ENCODE measurements at places on chromosomes 2 and 18. TPM values are rescaled to one million over a fixed set of nuclear protein-coding genes. Genes with fewer than 3 reads are reported as not detected.

The BIRC6 gene
- 64.9 TPM for polyA plus RNA-seq

The PLCD4 gene
- 7.4 TPM for polyA plus RNA-seq

The HOXD13 gene
- 0.10 TPM for polyA plus RNA-seq

The PARD6G gene
- 31.9 TPM for polyA plus RNA-seq

The DCAF17 gene
- 30.4 TPM for polyA plus RNA-seq

The CLIP4 gene
- 18.0 TPM for polyA plus RNA-seq

The SP5 gene
- 0.75 TPM for polyA plus RNA-seq

DNA sequence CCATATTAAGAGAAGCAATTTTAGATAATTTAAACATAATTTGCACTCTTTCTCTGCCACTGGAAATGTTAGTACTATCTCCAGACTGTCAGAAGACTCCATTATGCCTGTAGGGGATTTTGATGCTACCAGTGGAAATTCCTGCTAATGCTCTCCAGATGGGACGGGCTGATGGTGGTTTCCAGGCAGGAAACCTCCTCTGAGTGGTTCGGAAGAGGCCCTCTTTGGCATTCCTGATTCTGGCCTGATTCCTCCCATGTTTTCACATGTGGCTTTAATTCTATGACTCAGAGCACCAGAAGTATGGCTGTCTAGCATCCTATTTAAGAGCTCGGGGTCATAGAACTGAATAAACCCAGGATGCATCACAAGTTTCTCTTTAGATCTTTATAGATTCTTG, 70.9 kb upstream of the ST6GAL2 start:
- no peak for DNase-seq

- DNase-seq: no peak
Measured at GRCh38 chr2:100380681-100381080, 36.8 kb downstream of the CHST10 start.

DNA sequence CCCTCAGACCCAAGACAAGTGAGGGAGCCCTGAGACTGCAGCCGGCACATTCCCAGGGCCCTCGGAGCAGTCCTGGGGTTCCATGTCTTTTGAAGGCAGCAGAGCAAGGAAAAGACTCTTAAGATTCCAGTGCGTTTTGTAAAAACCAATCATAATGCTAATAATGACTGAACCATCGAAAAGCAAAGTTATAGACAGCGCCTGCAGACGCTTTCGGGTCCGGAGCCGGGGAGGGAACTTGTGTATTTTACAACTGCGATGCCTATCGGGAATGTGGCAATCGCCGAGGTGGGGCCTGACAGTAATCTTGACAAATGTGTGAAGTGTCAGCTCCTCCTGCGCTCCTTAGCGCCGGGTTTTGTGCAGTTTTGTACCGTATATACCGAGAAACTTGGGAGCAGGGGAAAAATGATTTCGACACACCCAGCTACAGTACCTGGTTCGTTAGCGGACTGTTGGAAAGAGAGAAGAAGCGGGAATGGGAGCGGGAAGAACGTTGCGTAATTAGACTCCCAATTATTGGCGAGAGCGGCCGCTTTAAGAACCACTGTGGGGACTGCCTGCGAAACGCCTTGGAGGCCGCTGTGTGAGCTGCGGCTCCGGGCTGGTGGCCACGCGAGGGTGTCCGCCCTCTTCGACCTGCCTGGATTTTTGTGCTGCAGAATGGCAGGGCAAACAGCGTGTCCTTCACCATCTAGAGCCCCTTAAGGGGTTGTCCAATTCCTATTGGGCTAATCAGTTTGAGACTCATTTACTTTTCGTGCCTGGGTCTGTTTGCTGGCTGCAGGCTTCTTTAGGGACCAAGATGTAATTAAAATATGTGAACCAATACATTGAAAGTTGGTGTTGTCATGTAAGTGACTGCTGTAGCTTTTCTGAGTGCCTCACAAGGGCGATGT, 2.4 kb downstream of the EPAS1 start:
- DNase-seq: peak; percentile 38

DNA sequence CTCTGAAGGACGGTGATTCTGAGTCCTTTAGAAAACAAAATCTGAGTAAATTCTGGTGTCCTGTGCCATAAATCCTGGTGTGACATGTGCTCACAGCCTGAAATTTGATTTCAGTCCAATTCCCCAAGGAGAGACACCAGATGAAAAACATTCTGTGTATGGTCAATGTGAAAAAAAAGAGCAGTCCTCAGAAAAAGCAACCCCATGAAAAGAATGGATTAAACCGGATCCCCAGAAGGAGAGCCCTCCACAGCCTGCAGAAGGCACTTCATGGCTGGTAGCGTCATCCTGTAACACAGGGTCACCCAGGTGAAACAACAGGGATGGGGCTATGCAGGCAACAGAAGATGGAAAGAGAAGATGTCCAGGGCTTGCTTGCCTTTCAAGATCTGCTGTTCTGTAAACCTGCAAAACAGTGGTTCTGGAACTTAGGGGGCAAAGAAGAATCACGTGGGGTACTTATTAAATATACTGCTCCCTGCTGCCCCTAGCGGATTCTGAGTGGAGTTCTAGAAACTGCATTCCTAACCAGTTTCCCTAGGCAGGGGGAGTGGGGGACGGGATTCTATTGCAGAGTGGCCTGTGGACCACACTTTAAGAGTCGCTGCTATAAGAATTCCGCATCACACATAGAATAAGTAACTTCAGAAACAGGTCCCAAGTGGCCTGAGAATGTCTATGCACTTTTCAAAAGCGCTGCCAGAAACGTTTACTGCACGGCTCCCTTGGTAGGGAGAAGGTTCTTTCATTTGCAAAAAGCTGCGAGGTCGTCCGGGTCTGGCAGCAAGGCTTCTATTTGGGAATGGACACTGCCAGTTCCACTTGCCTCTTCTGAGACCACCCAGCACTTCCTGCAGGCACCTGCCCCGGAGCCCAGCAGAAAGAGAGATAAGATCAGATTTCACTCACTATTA, 118.9 kb upstream of the ARL5A start:
- DNase-seq: peak; percentile 48

DNA sequence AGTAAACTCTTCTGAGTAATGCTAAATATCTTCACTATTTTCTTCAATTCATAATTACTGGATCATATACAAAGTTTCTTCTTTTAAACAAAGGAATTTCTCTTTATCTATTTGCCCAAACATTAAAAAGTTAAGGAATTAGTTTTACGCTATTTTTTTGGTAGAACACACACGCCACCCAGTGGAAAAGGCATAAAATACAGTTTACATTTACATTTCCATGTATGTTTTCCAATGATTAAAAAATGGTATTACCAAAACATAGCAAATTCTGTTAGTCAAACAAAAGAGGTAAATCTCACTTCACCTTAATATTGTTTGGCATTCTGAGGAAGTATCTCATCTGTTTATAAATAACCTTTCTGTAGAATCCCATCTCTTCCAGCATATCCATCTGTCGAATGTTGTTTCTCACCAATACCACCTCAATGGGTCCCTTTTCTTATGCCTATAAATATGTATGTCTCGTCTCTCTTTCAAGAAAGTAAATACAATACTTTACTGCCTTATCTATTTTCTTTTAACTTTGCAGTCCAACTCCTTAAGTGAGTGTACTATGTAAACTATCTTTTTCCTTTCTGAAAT, 7.2 kb downstream of the BOLL start:
- no peak for DNase-seq

GRCh38 chr2:65198737-65199136, 28.9 kb upstream of the ACTR2 start:
- DNase-seq: no peak

- no peak for DNase-seq
Measured at GRCh38 chr2:31957354-31958139, 53.3 kb downstream of the MEMO1 start.

GRCh38 chr2:104378853-104379374, 475.0 kb upstream of the POU3F3 start:
- DNase-seq: peak; percentile 42

GRCh38 chr18:1438458-1438910, 533.8 kb downstream of the ADCYAP1 start:
- no peak for DNase-seq

DNA sequence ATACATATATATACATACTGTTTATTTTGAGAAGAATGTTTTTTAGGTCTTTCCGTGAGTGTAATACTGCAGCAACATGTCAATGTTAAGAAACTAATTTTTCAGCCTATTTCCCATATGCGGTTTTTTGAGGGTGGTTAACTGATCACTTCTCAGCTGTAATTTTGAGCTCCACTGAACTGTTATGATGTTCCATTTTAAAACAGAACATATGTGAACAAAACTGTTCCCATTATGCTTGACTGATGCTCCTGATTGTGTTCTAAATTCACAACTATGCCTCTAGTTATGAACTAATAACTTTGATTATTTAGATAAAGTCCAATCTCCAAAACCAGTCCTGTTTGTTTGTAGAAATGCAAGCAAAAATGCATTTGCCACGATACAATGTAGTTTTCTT, 511.2 kb upstream of the FSIP2 start:
- no peak for DNase-seq

GRCh38 chr2:238595750-238596570, 169.2 kb downstream of the ASB1 start:
- DNase-seq: no peak

GRCh38 chr2:54855434-54855833, 132.0 kb downstream of the EML6 start:
- no peak for DNase-seq

- no peak for DNase-seq
Measured at GRCh38 chr2:201188449-201188848, 5.5 kb downstream of the CASP10 start.

GRCh38 chr18:53408271-53408670, 816.2 kb downstream of the MBD2 start:
- no peak for DNase-seq

DNA sequence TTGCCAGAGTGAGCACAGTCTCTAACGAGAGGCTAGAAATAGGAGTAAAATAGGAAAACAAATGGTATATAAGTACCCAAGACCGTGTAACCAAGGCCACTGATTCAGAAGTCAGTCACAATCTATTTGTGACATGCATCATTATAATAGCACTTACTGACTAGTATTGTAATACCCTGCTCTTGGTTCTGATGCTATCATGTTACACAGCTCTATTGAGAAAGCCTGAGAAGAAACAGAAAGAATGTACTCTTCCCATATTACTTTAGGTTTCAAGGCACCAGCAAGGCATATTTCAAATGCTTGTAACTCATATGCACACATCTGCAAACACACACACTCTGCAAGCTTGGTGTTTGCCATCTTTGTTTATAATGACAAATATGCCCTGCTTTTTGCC, 746.4 kb downstream of the SLC4A3 start:
- DNase-seq: no peak

DNA sequence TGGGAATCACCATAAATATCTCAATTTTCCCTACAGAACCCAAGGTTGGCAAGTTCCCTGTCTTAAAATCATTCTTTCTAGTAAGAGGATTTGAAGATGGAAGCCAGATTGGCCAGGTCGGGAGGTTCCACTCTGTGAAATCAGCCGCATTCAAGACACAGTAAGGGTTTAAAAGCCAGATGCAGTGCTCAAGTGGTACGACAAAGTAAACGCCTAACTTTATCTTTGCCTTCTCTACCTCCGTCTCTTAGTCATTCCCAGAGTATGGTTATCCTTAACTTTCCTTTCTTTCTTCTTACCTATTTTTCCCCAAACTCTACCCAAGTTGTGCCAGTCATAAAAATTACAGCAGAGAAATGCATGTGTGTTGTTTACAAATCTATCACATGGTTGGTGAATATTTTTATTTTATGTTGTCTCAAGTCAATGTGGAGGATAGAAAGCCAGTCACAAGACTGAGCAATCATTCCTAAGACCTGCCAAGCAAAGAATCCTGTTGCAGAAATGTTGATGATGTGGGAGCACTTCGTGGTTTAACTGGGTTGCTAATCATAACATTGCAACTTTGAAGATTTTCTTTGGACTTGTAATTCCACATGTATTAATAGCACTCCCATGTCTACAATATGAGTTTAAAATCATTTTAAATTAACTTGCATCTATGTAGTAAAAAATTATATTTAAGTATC, 62.6 kb downstream of the SLC40A1 start:
- DNase-seq: no peak

DNA sequence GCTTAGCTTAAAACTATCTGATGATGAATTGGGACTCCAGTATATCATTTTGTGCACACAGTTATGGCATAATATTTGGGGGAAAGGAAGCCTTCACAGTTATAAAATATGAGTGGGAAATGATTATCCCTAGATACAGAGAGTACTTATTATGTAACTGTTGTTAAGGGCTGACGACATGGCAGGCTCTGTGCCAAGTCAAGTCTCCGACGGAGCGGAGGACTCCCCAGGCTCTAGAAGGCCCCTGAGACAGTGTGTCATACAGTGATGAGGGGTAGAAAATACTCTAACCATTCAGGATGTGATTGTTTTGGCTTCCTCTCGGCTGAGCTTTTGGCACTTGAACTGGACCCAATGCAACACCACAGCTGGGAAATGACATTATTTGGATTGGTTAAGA, 211.8 kb downstream of the SLC8A1 start:
- no peak for DNase-seq

DNA sequence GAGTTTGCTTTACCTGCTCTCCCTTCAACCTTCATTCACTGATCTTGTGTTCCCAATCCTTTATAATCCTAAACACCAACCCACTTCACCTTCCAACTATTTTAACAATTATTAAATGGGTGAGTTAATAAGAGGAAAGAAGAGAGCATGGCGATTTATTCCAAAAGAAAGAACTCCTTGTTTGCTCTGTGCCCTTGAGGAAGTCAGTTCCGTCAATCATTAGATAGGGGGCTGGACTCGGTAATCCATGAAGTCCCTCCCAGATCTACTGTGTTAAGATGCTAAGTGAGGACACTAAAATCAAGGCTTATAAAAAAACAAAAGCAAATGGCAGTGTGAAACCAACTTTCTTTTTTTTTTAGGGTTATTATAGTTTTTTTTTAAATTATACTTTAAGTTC, 589.9 kb downstream of the XIRP2 start:
- DNase-seq: no peak

DNA sequence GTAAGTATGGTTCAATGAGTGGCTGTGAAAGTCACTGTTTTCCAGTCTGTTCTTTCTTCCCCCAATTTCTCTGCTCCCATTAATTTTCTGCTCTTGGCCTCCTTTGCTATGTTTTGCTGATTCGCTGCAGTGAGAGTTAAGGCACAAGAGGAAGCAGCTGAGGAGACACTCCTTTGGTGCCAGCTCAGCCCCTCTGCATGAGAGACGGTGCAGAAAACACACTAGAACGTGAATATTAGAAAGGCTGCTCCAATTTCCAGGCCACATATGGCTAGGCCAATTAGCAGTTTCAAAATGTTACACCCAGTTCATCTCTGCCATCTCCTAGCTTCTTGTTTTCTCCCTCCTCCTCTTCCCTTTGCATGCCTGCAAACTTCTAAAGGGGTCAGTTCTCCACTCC, 38.9 kb downstream of the AKAIN1 start:
- no peak for DNase-seq

DNA sequence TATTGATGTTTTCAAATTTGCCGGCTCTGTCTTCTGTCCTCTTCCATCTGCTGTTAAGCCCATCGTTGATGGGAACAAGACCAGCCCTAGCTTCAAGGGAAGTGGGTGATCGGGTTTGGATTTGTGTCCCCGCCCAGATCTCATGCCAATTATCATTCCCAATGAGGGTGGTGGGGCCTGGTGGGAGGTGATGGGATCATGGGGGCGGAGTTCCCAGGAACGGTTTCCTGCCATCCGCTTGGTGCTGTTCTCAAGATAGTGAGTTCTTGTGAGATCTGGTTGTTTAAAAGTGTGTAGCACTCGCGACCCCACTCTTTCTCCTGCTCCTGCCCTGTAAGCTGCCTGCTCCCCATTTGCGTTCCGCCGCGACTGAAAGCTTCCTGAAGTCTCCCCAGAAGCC, 9.5 kb downstream of the ASB18 start:
- no peak for DNase-seq

Measured in right renal pelvis (tissue), 4 donors.